ENCODE measurements at places on chromosomes 11 and 22.

- no peak for DNase-seq
Measured at GRCh38 chr22:47209040-47209514, 446.6 kb downstream of the TBC1D22A start.

DNA sequence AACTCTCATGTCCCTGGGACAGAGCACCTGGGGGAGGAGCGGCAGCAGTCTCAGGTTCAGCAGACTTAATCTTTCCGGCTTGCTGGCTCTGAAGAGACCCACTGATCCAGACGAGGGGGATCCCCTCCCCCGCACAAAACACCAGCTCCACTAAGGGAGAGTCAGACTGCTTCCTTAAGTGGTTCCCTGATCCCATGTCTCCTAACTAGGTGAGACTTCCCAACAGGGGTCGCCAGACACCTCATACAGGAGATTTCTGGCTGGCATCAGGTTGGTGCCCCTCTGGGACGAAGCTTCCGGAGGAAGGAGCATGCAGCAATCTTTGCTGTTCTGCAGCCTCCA, 157.2 kb upstream of the TMEM45B start:
- no peak for DNase-seq

DNA sequence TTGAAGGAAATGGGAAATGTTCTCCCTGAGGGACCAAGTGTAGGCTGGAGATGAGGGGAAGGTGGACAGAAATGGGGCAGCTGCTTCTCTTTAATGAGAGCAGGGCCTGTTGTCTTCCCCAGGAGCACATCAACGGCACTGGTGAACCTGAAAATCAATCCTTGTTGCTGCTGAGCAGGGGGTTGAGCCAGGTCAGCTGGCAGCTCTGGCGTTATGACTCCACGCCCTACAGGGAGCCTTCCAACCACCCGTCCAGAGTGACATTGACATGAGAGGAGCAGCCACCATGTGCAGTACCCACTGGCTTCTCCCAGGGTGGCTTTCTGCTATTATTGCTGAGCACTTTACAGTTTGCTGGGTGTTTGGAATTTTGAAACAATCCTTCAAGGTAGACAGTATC, 116.9 kb upstream of the LDLRAD3 start:
- no peak for DNase-seq

DNA sequence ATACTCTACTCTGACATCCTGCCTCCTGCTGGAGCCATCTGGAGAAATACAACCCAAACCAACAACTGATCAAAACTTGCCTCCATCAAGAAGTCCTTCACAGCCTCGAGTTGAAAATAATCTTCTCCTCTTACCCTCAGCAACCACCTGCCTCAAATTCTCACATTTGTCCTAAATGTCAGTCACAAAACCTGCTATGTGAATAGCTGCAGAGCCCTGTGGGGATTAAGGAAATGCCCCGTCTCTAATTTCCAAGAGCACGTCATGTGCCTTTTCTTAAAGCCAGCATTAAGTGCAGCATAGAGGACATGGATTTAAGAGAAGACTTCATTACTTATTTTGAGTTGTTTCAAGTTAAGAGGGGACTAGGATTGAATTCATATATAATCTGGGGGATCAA, 105.9 kb downstream of the TRPC6 start:
- DNase-seq = no peak
